ENCODE measurements at places on chromosomes 4 and X.

- DNase-seq, result no peak
Observed at GRCh38 chr4:181761156-181761555, 482.0 kb upstream of the TENM3 start.

GRCh38 chr4:110231869-110232268, 33.5 kb upstream of the ELOVL6 start:
- DNase-seq, result no peak

GRCh38 chrX:10395179-10395578, 225.2 kb downstream of the MID1 start:
- DNase-seq, result no peak

DNA sequence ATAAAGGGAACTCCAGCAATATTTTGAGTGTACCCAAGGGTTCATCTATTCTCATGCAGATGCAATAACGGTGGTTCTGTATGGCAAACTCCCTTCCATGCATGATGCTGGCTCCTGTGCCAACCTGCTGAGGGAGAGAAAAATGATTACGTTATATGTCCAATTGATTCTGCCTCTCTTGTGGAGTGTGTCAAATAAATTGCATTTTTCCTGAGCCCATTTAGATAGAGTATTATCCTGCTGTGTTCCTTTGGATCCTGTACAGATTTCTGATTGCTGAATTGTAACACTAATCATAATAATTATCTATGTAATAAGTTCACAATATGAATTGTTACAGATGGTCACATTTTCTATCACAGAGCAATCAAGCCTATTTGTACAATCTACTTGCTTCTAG, 821.7 kb downstream of the C4orf33 start:
- DNase-seq, result no peak

GRCh38 chrX:20265726-20266681, 705 bp downstream of the RPS6KA3 start:
- peak; percentile 26 for DNase-seq

GRCh38 chrX:129641941-129642340, 12.8 kb downstream of the APLN start:
- no peak for DNase-seq

- DNase-seq, result no peak
Observed at GRCh38 chrX:135060697-135061096, 8.8 kb upstream of the RTL8A start.

- no peak for DNase-seq
Observed at GRCh38 chrX:50839730-50840129, 25.7 kb upstream of the SHROOM4 start.

DNA sequence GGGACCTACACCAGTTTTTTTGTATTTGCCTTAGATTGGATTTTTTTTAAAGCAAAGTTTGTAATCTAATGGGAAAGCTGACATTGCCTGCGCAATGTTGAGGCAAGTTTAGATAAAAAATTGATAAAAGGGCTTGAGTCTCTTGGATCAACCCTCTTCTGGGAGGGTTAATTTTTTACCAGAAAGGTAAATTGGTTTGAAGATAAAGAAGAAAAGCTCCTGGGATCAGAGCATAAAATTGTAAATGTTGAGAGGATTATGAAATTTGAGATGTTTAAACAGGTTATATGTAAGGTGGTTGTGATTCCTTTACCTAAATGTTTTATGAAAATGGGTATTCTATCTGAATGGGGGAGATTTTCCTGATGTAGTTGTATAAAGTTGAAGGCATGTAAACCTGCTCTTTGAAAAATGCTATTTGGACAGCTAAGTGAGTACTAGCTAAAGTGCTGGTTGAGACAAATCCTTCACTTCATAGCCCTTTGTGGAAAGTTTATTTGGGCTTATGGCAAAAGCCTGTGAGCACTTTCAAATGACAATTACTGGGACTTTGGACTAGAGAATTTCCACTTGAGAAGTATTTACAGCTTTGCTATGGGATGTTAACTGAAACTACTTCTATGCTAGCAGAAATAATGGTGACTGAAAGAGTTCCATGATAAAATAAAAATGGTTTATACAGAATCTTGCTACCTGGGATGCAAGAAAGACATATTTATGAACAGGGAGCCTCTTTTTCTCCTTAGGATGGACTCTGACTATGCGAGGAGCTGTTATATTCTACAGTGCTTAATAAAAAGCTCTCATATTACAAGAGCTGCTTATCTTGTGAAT, 56.2 kb downstream of the UGT2B10 start:
- no peak for DNase-seq

- no peak for DNase-seq
Observed at GRCh38 chrX:47933946-47934345, 69.8 kb downstream of the ZNF182 start.

DNA sequence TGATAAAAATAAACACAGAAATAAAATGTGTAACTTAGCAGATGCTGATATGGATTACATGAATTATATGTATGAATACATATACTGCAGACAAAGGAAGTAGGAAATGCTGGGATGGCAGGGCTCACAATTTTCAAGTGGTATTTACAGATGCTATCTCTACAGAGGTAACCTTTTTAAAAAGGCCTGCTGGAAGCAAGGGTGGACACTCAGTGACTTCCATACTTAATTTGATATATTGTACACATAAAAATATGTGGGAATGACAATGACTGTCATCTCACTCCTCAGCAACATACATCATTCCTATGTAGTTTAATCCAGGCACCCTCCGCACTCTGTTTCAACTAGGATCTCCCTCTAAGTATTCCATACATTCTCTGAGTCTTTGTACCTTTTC, 452.9 kb downstream of the DTHD1 start:
- no peak for DNase-seq

DNA sequence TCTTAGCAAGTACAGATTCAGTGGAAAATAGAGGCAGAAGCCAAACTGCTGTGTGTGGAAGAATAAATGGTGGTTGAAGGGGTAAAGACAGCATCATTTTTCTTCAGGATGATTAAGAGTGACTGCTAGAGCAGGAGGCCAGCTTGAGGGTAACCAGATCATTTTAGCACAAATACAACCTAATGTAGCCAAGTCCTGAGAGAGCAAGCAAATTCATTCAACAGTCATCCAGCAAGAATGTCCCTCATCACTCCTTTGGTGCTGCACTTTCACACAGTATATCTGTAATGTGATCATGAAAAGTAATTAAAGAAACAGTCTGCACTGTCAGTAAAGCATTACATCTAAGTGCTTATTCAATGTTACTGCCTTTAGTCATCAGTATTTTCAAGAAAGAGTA, 44.8 kb downstream of the NPFFR2 start:
- DNase-seq, result no peak

DNA sequence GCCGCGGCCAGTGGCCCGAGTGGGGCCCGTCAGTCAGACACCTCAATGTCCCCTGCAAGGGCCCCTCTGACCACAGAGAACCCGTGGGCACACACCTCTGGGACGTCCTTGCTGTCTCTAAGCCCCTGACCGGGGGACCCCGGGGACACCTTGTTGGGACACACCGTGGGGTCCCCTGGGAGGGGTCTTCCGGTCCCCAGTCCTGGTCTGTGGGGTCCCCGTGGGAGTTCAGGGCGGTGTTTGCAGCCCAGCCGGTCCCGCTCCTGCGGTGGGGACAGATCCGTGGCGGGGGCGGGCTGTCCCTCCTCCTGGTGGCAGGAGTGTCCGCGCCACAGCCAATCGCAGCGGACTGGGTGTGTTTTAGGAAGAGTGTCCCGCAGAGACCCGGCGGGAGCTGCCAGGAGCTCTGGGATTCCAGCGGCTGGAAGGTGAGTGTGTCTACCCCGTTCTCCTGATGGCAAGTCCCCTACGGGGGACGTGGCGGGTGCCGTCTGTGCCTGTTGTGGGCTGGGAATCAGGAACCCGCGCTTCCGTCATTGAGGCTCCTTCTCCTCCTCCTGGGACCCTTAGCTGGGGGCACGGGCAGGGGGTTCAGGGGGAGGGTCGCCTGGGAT, 5.1 kb upstream of the PLCXD1 start:
- DNase-seq, result peak; percentile 22

DNA sequence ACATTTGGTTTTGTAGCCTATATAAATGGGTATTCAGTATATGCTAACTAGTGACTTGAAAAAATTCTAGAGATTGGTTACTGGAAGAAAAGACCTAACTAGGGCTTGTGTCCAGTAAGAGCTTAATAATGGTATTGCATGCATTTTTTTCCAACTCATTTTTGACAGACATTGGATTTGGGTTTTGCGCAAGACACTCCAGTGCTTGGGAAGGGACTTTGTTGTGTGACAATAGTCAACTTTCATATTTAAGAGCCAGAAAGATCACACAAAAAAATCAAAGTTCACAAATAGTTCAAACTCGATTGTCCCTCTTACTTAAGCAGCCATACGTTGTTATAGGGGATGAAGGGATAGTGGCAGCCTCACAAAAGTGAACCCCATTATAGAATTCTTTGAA, 1.2 kb upstream of the HSD17B11 start:
- no peak for DNase-seq

GRCh38 chr4:147334478-147334877, 146.4 kb upstream of the EDNRA start:
- no peak for DNase-seq

Measured in activated gamma-delta T cell treated with Interleukin-2 at 50 U/mL for 16 hours (primary cell).